ENCODE measurements at places on chromosomes 11 and 22.

DNA sequence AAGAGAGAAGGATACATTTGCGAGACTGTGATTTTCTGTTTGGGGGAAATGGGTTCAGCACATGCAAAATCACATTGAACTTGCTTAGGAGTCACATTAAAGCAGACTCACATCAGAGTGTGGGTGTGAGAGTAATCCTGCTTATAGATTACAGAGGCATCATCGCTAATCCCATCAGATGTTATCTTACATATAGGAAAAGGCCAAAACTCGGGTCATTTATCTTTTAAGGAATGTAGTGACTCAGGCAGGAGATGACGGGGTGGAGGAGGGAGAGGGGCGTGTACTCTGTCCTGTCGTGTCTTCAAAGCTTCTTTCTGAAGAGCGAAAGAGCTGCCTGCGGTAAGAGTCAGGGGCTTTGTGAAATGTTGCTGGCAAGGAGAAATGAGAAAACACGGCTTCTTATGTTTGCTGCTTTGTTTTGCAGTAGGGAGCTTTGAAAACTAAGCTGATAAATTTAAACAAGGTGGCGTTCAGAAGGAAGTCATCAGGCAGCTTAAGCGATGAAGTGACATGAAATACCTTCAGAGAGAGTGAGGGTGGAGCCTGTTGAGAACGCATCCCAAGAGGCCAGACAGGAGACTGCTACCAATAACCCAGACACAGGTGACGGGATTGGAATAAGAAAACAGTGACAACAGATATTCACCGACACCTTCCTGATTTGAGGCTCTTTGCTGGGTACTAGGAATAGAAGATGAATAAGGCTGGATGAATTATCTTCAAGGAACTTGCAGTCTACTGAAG lies 2.2 kb upstream of the C11orf16 start:
- DNase-seq = no peak

DNA sequence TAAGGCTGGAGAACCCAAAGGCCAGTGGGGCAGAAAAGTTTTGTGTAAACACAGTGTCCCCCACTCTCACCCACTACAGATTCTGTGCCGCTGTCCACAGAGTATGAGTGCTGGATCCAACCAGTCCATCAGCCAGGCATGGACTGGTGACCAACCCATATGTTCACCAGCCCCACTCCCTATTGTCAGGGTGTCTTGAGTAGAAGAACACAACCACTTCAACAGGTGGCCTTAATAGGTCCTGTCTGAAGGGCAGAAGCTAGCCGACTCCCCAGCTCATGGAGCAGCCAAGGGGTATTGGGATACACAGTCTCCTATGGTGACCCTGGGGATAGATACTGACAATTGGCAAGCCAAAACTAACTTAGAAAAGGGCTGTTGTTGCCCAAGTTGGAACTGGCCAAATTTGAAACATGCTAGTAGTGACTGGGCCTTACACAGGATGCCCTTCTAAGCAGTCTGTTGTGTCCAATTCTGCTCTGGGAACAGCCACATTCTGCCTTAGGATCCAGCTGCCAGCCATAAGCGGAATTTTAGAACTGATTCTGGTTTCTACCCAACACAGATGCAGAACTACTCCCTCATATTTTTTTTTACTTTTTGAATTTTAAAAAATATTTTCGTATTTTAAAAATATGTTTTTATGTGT lies 19.8 kb upstream of the PGM2L1 start:
- DNase-seq = no peak

GRCh38 chr11:65185171-65185570 lies 3.4 kb downstream of the CAPN1 start:
- DNase-seq = no peak

- DNase-seq = no peak
These were observed 29.3 kb downstream of the LMO1 start for GRCh38 chr11:8234425-8234821.

DNA sequence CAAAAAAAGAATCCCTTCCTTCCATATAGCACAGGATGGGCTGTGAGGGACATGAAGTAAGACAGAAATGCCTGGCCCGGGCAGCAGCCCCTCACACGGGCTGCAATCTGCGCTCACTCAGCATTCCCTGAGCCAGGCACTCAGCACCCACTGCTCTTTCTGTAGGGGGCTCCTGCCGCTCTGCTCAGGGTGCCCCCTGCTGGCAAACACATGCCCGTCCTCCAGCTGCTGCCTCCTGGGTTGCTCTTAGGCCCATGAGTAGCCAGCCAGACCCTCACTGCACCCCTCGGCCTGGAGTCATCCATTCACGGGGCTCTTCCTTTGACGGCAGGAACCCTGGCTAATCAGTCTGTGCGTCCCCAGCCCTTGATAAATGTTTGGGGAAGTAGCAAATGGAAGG lies 6.9 kb downstream of the MCAT start:
- DNase-seq = peak; percentile 55

GRCh38 chr11:115237578-115237977 lies 266.6 kb downstream of the CADM1 start:
- no peak for DNase-seq

DNA sequence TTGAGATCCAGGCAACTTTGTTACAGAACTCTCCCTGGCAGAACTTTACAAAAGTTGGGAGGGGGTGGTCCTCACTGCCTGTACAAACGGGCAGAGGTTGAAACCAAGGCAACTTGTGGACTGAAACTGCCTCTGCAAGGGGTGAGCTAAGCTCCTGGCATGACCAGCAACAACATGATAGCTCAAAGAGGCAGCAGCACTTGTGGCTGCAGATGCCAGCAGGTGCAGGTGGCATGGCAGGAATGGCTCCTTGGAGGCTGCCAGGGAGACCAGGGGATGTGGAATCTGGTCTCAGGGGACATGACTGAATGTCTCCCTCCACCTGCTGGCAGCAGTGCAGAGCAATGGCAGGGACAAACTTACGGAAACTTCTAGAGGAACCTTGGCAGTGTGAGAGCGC lies 38.8 kb upstream of the PHF21A start:
- no peak for DNase-seq

All from stimulated activated effector memory CD8-positive, alpha-beta T cell treated with anti-CD3 and anti-CD28 coated beads, Interleukin-12 subunit alpha, Interleukin-12 subunit beta, amount 100 ng/mL, for 72 hours (primary cell).